ENCODE measurements at places on chromosomes 11 and 22.
A peak's percentile ranks its signal among the peaks of the same experiment; 100 is the strongest.

- peak; percentile 93 for DNase-seq
Measured at GRCh38 chr11:33692013-33692504, 8.6 kb downstream of the C11orf91 start.

DNA sequence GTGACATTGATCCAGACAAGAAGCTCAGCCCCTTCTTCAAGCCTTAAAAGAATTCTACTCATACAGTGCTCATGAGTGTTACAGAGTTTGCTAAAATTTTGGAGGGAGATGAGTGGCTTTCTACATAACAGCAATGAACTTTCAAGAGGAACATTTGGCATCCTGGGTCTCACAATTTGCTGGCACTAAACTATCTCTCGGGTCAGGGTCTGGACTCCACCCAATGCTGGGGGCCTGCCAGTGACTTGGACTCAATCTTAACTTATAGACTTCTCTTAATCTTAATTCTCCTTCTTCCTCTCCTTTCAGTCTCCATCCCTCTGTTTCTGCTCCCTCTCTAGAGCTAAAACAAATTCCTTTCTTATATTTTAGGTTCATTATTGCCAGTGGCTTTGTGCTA, 317.9 kb downstream of the TMEM135 start:
- no peak for DNase-seq

DNA sequence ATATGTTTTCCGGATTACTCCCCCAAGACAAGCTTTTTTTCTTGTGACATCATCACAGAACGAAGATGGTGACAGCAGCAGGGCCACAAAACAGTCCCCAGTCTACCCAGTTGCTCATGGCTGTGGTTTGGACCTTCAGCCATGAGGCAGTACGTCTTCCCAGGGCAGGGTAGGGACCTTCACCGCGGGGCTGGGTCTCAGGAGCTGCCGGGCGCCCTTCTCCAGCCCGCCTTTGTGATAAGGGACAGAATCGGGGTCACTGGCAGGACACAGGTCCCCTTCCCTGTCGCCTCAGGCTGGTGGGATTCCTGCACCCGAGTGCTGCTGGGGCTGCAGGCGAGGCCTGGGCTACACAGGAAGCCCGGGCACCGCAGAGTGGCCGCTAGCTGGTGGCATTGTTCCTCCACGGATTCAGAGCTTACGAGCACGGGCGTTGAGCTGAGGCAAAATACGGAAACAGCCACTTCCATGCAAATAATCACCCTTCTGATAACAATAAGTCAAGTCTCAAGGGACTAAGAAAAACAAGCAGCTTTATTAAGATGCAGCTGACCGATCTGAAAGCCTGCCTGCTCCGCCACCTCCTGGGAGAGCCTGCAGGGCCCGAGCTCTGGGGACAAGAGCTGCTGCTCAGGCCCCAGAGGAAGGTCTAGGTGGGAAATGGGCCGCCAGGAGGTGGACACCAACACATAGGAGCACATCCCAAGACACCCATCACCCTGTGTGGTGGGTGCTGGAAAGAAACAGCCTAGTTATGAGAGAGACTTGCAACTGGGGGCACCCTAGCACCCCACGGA, 12.3 kb downstream of the TBX1 start:
- no peak for DNase-seq

- DNase-seq, result no peak
Measured at GRCh38 chr22:46349681-46350080, 14.2 kb downstream of the TRMU start.

DNA sequence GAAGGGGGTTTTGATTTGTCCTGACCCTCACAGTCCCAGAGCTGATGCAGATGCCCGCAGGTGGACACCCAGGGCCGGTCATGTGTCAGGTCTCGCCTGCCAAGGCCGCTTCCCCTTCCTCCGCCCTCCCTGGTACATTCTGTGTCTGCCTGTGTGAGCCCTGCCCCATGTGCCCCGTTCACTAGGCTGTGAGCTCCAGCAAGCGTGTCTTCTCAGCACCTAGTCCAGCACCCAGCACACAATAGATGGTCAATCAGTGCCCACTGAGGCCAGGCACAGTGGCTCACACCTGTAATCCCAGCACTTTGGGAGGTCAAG, 29.9 kb upstream of the PPARA start:
- no peak for DNase-seq
